Stimulated activated CD8-positive, alpha-beta memory T cell treated with anti-CD3 and anti-CD28 coated beads, Interleukin-4, amount 100 ng/mL, for 24 hours (primary cell): ENCODE measurements at places on chromosomes 12 and 14.

- DNase-seq, result no peak
These were observed 152.4 kb downstream of the VRK1 start for GRCh38 chr14:96949594-96949993.

- no peak for DNase-seq
These were observed 340.4 kb upstream of the FBXO33 start for GRCh38 chr14:39772627-39773026.

DNA sequence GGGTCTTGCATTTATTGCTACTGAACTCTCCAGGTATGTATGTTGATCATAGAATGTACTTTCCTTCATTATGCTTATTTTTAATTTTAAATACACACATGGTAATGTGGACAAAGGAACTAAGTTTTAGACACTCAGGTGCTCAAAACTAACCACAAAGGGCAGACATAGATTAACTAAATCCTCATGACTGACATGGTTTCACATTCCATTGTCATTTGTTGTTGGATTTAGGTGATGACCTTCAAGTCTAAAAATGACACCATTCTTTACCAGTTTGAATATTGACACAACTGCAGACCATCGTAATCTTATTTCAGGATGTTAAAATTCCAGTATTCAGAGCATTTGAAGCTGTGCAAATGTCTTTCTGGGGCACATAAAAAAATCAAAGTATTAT lies 128.4 kb downstream of the BBS10 start:
- DNase-seq, result no peak

GRCh38 chr12:4148418-4149056 lies 125.0 kb upstream of the CCND2 start:
- no peak for DNase-seq

DNA sequence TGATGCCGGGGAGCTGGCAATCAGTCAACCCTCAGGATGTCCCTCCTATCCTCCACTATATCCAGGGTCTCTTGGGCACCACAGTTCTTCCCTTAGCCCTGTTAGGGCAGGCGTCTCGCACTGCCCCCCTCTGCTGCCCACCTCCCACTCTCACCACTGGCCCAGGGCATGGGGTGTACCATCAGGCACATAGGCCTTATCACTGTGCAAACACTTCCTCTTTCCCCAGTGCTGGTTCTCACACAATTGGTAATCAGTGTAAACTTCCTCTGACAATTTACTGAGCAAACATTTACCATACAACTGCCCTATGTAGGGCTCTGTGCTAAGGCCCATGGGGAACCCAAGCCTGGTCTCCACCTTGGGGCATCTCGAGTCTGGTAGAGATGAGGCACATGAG lies 20.1 kb upstream of the TMED10 start:
- no peak for DNase-seq

GRCh38 chr12:70639535-70639934 lies 2.3 kb upstream of the PTPRB start:
- no peak for DNase-seq

- no peak for DNase-seq
These were observed 583 bp upstream of the SDR39U1 start for GRCh38 chr14:24443053-24443665.

- peak; percentile 7 for DNase-seq
These were observed 508.6 kb downstream of the FLRT2 start for GRCh38 chr14:86038387-86039042.

DNA sequence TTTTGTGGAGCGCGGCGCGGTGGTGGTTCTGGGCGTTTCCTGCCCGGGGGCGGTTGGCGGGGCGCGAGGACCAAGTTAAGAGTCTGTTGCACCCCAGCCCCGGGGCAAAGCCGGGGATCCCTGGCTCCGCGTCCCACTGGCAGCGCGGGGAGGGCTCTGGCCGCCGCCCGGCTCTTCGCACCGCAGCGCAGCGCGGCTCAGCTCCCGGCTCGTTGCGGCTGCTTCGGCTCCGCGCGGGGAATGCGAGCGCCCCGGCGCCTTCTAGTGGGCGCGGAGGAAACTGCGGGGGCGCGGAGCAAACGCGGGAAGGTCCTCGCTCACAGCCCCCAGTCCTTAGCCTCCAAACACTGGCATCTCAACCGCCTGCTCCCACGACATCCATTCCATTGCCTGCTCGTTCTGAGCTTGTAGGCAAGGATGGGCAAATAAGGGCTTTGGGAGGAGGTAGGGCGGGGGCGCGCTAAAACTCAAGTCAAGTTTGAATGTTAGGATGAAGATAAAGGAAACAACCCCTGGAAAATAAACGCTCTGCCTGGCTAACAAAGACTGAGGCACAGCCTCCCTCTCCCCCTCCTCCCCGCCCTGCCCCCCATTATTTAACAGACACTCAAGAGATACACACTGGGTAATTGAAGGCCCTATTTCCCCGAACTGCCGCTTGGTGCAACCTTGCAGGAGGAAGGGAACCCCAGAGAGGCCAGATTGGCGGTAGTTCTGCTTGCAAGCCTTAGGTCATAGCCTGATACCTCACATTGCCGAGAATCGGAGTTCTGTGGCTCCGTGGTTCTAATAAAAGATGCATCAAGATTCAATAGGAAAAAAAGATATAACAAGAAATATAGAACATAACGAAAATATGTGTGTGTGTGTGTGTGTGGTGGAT lies at the start of gene B4GALNT1:
B4GALNT1 (minus strand) TSS at position 244 of the 883 bp plus-strand sequence. CDS start 1,069 bp downstream, outside the sequence.
- DNase-seq, result peak; percentile 50

DNA sequence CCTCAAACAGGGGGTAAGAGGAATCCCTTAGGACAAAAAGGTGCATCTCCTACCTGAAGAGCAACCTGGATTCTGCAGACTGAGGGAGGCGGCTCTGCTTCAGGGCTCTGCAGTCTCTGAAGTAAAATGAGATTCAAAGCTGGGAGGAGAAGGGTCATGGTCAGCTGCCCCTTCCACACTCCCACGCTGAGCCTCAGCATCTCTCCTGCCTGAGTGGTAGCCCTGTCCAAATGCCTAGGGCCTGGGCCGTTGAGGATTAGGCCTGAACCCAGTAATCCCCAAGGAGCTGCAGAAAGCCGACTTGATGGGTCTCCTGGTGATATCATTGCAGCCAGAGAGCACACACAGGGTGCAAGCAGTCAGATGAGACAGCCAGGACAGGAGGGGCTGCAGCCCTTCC lies 18.9 kb downstream of the PHLDA1 start:
- no peak for DNase-seq

- no peak for DNase-seq
These were observed 2.2 kb downstream of the OTX2 start for GRCh38 chr14:56808110-56808382.

DNA sequence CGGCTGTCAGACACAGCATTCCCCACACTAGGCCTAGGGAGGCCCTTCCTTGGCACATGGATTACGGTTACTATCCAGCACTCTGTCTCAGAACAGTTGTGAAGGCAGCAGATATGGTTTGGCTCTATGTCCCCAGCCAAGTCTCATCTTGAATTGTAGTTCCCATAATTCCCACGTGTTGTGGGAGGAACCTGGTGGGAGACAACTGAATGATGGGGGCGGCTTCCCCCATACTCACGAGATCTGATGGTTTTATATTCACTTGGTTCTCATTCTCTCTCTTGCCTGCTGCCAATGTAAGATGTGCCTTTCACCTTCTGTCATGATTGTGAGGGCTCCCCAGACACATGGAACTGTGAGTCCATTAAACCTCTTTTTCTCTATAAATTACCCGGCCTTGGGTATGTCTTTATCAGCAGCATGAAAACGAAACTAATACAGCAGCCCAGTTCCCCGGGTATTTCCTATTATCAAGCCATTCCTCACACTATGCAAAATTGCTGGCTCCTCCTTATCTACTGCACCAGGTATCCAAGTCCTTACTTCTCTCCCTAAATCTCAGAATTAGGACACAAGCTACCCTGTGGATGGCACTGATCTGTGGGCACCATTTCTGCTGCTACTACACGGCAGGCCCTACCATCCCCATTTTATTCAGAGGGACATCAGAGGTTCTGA lies 33.3 kb downstream of the NT5DC3 start:
- no peak for DNase-seq

DNA sequence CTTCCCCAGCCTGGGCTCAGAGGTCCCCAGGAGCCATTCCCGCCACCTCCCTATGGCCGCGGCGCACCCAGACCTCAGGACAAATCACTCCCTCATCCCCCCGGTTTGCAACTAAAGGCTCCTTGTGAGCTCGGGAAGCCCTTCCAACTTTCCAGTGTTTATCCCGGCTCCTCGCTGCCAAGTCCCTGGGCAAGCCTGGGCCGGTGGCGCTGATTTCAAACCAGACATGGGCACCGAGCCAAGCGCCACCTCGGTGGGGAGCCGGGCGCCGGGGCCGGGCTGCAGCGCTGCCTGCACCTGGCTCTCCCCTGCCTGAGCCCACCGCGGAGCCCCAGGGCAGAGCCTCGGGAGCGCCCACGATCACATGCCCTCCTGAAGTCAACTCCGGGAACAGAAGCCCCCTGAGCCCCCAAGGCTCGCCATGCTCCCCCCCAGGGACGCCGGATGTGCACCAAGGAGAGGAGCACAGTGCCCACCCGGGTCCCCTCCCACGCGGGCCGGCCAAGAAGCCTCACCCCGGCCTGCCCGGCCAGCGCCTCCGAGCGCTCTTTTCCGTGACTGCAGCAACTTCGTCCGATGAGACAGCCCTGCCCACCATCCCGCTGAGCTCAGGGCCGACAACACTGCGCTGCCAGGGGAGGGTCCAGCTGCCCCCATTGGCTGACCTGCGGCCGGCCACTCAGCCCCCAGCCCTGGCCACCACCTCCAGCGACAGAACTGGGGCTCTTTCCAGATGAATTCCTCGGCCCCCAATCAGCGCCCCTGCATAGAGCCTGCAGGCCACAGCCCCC lies 50.0 kb downstream of the NCOR2 start:
- no peak for DNase-seq

DNA sequence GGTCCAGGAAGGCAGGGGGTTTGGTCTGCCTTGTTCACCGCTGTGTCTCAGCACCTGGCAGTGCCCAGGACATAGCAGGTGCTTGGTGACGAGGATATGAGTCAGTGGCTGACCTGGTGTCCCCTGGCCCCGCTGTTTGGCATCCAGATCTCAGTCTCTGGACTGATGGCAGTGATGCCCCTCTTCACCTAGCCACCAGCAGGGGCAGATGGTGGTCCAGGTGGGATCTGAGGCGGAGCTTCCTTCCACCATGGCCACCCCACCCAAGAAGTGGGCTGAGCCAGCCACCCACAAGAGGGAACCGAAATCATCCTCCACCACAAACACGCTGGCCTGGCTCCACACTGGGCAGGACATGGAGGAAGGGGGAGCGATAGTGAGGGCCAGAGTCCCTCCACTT lies 16.1 kb upstream of the SH2B3 start:
- DNase-seq, result no peak

DNA sequence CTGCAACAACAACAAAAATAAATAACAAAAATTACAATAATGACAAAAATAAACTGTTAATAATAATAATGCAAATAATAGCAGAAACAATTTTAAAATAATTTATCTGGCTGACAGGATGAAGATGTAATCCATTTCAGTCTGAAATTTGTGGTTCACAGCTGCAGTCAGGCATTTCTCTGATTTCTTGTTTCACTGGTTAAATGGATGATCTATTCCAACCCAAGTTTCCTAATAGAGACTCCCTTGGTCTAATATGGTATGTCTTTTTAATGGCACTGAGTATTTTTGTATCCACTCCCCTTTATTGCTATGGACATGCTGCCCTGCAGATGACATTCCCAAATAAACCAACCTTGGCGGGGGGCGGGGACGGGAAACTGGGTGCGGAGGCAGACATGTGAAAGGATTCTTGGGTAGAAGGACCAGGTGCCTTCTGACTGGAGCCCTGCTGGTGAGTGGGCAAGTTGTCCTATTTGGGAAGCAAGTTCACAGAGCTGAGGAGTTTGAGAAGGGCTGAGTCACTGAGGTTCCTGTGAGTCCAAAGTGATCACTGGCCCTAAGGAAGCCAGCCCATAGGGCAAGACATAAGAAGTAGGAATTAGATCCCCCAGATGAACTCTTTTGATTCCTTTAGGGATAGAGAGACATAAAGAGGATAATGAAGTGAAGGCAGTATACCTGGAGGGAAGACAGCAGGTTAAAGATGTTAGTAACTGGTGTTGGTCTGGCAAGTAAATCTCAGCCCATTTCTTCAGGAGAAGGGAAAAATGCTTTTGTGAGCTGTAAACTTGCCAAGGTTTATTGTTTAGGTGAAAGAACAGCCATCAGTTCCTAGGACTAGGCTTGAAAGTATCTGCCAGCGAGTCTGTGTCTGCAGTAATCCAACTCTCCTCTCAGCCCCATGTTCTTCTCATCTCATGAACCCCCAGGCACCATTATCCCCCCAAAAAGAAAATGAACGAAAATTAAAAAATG lies 14.5 kb downstream of the FOXG1 start:
- no peak for DNase-seq

DNA sequence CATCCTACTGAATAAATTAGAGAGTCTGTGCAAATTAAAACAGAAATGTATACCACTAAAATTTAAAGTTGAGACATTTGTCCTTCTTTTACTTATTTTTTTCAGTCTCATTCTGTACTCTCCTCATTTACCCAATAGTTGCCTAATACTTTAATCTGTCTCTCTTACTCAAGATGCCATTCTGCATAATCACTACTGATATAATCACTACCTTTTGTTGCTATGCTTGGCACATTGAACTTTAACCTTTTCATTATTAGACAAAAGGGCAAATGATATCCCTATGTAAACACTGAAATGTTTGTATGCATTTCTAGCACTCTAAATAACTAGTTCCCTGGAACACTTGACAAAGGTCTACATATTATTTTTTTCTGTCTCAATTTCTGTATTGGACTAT lies 1108.3 kb upstream of the FLRT2 start:
- no peak for DNase-seq

DNA sequence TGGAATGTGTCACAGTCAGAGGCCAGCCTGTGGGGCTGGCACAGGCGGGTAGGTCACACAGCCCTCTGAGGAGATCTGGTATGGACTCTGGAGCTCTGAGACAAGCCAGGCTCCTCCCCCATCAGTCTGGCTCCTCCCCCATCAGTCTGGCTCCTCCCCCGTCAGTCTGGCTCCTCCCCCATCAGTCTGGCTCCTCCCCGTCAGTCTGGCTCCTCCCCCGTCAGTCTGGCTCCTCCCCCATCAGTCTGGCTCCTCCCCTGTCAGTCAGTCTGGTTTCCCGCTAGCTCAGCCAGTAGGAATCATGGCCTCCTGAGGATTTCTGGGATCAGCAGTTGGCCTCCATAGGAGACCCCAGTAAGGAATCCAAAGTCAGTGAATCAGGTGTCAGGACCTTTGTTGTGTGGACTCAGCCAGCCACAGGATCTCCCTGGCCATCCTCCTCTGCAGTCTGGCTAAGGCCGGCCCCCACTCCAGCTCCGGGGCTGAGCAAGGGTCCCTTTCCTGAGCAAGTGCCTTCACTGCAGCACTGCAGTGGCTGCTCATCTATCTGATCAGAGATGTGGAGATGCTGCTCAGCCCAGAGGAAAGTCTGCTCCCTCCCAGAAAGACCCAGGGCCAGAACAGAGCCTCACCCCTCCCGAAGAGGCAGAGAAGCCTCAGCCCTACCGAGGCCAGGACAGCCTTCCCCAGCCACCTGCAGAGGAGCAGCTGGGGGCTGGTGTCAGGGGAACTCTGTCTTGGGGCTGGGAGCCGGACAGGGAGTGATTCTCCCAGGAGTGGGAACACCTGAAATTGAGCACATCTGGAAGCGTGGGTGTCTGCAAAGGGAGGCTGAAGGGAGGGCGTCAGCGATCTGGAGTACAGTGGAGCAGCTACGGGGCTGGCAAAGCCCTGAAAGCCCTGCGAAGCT lies 35.7 kb downstream of the IQSEC3 start:
- no peak for DNase-seq
